ENCODE measurements at places on chromosomes 6 and 20.

DNA sequence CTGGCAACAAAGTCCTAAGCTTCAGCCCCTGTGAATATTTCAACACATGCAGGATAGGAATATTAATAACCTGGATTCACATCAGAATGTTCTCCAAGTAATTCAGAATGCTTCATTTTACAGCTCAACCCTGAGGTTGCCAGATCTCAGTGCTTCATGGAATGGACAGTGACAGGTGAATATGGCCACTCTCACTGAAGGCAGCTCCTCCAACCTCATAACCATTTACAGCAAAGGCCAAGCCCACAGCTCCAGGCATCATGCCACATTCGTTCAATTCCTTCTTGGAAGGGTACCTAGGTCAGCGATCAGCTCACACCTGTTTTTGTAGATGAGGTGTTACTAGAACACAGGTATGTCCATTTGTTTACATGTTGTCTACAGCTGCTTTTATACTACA is 17.1 kb downstream of the CLIC5 start:
- no peak for DNase-seq

GRCh38 chr6:141290941-141291721 is 841.6 kb upstream of the GJE1 start:
- DNase-seq, result peak; percentile 5

DNA sequence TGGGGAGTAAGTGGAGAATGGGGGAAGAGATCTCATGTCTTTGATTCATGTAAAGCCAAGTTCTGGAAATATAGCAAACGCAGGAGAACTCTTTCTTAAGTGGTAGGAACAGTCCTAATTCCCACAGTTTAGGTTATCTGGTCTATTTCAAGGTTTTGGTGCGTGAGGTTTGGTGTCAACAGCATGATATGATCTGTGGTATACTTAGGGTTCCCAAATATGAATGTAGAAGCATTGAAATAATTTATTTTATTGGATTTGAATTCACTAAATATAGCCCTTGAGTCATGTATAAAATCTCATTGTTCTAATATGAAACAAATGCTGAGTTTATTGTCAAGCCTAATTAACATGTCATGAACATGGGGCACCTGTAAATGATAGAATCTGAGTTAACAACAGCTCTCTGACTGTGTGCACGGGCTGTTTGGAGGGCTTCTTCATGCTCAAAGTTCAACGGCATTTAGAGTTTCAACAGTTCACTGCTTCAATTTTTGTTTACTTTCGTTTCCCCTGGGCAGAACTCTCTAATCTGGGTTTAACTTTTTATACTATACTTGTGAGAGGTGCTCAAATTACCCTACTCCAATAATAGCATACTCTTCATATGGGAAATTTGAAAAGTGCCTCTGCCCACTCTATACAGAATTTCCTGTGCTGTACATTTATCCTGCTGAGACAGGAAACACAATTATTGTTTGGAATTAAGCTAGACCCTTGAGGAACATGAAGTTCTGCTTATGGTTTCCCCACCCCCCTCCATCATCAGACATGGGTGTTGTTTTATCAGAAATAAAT is 236.3 kb upstream of the ZNF217 start:
- DNase-seq, result peak; percentile 24

DNA sequence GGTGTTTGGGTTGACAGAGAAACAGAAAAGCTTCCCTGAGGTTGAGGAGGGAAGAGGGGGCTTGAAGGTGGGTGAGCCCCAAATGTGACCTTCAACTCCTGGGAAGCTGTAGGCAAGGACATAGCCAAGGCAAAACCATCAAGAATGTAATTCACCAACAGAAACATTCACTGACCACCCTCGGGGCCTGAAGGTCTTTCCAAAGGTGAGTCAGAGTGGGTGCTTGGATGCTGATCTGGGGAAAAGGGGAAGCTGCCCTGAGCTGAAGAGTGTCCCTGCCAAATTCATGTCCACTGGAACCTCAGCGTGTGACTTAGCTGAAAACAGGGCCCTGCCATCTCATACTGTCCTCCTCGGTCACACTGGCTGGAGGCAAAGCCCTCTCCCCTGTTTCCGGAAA is 234.2 kb upstream of the SULF2 start:
- no peak for DNase-seq

Measured in GM03348 (cell line).